ENCODE measurements at places on chromosomes 5 and 9.
A peak's percentile ranks its signal among the peaks of the same experiment; 100 is the strongest.

DNA sequence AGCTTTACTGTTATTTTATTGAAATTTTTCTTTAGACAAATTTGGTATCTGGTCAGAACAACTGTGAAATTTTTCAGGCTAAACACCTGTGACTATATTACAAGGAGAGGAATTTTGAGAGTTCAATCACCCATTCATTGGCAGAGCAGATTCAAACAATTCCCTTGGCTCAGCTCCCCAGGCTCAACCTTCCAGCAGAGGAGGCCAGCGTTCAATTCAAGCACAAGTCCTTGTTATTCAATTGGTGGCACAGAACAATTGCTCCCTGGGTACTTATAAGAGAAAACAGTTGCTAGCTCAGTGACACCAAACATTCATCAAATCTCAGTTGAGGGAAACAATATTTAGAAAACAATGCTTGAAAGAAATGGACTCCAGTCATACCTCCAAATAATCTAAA, 83.3 kb downstream of the SUSD1 start:
- no peak for DNase-seq

GRCh38 chr5:132669455-132669820, 4.4 kb upstream of the IL4 start:
- DNase-seq = no peak

DNA sequence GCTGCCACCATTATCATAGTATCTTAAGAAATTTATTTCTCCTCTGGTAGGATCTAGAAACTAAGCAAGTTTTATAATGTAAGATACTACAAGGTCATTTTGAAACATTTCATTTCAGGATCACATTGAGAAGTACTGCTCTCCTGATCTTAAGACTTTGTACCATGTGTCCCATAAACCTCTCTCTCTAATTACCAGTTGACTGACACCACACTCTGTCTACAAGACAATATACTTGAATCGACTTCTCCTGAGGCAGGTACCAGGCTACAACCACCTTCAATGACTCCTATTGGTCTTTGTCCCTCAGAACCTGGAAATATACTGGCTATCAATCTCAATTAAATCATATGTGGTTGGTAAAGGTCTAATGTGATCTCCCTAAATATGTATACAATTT, 597.0 kb downstream of the PTPRD start:
- no peak for DNase-seq

- no peak for DNase-seq
These were observed 292.5 kb downstream of the MARCHF11 start for GRCh38 chr5:15887093-15887492.

GRCh38 chr9:28378231-28378630, 805.0 kb upstream of the C9orf72 start:
- no peak for DNase-seq

GRCh38 chr5:91386120-91386519, 3.0 kb upstream of the ARRDC3 start:
- DNase-seq = no peak

DNA sequence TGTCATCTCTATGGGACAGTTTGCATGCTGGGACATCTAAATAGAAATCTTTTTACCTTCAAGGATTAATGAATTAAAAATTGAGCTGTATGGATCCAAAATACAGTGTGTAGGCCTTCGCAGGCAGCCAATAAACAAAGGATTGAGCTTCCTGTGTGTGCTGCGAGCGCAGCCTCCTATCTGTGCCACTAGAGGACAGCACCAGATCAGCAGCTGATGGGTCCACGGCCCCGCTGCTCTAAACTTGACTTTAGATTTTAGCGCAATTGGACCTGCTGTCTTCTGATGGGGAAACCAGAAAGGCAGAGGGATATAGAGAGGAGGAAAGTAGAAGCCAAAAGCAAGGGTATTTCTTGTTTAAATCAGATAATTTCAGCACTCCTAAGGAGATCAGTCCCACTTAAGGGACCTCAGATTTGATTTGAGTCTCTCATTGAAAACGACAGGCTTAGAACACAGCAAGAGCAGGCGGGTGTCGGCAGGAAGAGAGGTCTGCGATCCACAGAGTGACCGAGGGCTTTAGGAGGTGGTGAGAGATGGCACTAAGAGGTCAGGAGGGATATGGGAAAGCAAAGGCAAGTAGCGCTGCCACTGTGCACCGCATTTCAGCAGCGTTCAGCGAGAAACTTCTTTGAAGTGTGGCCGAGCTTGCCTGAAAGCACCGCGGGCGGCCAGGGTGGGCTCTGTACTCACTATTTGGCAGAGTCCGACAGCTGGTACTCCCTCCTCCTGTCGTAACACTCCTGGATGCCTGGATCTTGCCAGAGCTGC, 214.3 kb downstream of the GNA14 start:
- DNase-seq = no peak

- DNase-seq = no peak
These were observed 17.6 kb upstream of the UBE2D2 start for GRCh38 chr5:139543423-139543991.

DNA sequence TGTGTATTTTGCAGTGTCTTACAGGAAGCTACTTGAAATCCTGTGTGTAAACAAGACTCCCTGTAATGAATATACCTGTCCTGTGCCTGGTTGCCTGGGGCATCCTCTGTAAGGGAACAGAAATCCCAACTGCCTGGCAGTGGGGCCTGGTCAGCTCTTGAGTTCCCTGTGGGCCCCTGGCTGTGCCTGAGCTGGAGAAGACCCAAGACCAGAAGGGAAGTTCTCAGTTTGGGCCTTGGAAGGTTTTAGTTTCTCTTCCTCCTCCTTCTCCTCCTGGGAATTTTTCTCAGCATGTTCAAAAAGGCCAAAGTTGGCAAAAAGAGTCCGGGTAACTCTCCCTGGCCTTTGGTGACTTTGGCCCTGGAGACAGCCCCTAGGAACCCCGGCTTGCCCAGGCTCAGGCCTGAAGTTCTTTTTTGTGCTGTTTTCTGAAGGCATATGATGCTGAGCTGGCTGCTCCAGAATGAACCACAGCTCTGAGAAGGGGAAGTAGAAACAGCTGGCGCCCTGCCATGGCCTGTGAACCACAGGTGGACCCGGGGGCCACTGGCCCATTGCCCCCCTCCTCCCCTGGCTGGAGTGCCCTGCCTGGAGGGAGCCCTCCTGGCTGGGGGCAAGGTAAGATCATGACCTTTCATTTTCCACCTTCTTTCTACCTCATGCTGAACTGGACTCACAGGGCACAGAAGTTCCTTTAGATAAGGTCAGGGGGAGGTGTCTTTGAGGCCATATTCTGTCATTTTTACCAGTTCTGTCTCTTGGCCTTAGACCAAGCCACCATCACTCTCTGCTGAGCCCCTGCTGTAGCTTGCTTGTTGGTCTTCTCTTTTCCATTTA, 5.8 kb downstream of the TMEM268 start:
- DNase-seq = no peak

- DNase-seq = no peak
These were observed at the start of gene LHFPL2 for GRCh38 chr5:78648359-78649210. LHFPL2 (minus strand) TSS chr5:78648772; CDS start chr5:78510213, 138,559 bp downstream.

- no peak for DNase-seq
These were observed 66.8 kb downstream of the PTPDC1 start for GRCh38 chr9:94150890-94151650.

DNA sequence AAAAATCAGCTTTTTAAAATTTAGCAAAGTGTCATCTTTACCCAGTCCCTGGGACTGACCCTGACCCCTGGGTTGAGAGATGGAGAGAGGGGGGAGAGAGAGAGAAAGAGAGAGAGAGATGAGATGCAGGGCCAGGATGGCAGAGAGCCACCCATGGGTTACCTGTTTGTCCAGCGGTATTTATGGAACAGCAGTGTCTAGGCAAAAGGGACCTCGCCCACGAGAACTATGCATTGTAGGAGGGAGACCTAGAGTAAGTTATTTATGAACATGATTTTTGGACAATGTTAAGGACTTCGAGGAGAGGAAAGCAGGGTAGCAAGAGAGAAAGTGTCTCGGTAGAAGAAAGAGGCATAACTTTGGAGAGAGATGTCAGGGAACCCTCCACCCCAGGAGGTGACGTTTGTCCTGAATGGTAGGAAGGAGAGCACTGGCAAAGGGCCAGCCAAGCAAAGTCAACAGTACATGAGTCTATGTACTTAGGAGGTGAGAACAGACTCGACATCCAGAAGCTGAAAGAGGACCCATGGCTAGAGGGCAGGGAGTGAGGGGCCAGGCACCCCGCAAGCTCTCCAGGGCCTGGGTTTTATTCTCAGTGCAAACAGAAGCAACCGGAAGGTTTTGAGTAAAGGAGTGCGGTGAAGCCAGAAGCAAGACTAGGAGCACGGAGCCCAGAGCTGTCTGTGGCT, 30.5 kb upstream of the MSX2 start:
- DNase-seq = no peak

- DNase-seq = no peak
These were observed 53.8 kb downstream of the MRPL36 start for GRCh38 chr5:1745796-1746370.

GRCh38 chr5:93926831-93927620, 185.6 kb upstream of the POU5F2 start:
- DNase-seq = peak; percentile 17

DNA sequence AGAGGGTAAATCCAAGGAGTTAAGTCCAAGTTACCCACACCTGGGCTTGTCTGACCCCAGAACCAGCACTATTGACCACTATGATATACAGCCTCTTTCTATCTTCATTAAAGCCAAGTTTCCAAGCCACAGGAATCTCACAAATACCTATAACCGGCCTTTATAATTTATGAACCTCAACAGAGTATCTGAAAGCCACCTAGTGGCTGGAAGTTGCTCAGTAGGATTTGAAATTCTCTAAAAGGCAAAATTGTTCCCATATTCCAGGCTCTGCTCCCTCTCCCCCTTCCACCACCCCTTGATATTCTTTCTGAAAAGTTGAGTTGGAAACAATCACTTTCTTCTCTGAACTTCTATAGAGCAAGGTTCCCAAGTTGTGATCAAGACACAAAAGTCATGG, 106.4 kb upstream of the GPR151 start:
- DNase-seq = no peak

- DNase-seq = no peak
These were observed 61.1 kb upstream of the CCL21 start for GRCh38 chr9:34771007-34771406.

GRCh38 chr9:21060919-21061561, 16.7 kb downstream of the IFNB1 start:
- peak; percentile 94 for DNase-seq

DNA sequence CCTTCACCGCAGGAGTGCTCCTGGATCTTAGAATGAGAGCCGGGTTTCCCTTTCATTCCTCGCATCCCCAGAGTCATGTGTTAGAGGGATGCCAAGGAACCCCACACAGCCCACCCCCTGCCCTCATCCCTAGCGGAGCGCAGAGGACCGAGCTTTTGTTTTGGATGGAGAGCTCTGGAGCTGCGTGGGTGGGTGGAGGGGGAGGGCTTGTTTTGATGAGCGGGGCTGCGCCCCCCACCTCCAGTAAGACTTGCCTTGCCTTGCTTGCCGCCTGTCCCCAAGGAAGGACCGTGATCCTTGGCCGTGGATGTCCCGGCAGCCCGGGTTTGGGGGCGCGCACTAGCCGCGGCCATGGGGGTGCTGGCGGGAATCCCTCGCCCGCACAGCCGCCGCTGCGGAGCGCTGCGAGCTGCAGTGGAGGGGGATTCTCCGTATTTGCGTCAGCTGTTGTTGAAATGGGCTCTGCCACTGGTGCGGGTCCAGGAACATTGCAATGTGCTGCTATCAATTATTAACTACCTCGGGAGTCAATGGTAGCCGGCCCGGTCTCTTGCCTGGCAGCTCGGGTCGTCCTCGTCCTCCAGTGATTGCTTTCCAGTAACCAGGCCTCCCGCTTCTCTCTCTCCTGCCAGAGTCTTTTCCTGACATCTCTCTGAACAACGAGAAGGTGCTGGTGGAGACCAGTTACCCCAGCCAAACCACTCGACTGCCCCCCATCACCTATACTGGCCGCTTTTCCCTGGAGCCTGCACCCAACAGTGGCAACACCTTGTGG, 1.0 kb downstream of the EGR1 start:
- no peak for DNase-seq

DNA sequence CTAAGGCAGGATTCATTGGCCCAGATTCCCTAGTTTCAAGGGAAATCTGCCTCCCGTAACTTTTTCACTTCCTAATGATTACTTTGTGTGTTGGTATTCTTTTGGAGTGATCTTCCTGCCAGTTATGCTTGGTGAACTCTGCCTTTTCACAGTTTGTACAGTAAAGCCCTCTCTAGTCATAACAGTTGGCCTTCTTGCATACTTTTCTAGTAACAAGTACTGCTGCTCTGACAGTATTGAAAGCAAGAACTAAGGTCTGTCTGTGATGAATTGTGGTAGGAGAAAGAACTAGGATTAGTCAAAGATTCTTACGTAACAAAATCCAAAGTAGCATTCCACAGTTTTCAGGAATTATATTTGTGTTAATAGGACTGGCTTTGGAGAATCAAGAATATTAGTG, 1457.2 kb upstream of the WWC1 start:
- DNase-seq = no peak

DNA sequence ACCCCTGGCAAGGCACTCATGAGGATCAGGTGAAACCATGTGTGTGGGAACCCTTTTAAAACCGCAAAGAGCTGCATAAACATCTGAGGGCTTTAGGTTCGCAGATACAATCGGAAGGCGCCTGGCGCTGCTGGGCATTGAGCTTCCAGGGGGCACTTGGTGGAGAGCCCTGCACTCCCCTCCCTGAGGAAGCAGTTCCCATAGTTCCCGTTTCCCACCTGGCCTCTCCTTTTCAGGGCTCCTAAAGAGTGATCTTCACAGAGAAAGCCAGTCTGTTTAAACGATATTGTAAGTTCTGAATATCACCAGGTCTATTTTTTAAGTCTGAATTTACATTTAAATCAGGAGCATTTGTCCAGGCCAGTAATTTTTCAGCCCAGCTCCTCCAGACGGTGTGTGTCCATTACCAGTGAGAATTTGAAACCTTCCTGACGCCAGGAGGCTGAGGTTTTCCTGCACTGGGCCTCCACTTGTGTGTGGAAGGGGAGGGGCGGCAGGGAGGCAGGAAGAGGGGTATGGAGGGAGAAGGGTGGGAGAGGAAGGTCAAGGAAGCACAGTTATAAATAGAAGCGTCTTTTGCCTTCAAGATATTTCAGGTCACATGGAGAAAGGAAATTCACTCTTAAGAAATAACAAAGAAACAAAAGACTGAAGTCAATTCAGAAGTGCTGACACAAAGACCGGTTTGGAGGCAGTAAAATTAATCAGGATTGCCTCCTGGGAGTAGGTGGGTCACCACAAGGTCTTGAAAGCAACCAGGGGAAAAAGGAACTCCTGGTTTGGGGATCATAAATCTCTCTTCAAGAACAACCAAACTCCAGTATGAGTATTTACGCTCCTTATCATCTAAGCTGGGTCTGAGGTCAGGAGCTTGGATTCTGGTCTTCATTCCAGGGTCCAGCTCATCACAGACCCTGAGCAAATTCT, 14.3 kb upstream of the MGAT1 start:
- DNase-seq = no peak

- peak; percentile 88 for DNase-seq
These were observed 28.7 kb downstream of the ANXA1 start for GRCh38 chr9:73180403-73180802.

- no peak for DNase-seq
These were observed 540.0 kb downstream of the KCTD16 start for GRCh38 chr5:144710637-144711036.

GRCh38 chr5:142246258-142246657, 78.6 kb downstream of the SPRY4 start:
- DNase-seq = no peak

GRCh38 chr5:81783401-81783800, 32.5 kb upstream of the SSBP2 start:
- DNase-seq = no peak

GRCh38 chr5:176790941-176791340, 19.4 kb upstream of the UNC5A start:
- DNase-seq = no peak

- DNase-seq = no peak
These were observed 68.8 kb downstream of the SLC44A1 start for GRCh38 chr9:105313238-105313637.

GRCh38 chr9:108565651-108566378, 290.0 kb downstream of the ACTL7B start:
- DNase-seq = peak; percentile 91
